Activated CD8-positive, alpha-beta T cell treated with anti-CD3 and anti-CD28 coated beads, Interleukin-2, amount 10 ng/mL, durations not matched to agents 7 days and 5 days (primary cell): ENCODE measurements at places on chromosomes 3 and 15. TPM values are rescaled to one million over a fixed set of nuclear protein-coding genes. Genes with fewer than 3 reads are reported as not detected.

- no peak for DNase-seq
- no peaks in the 10 kb centered on the region for H3K36me3 ChIP-seq
- H3K27ac ChIP-seq, result no peak overlapping the region
- H3K27me3 ChIP-seq, result peaks cover 26% of the 10 kb centered on the region
These were observed 286.3 kb downstream of the XXYLT1 start for GRCh38 chr3:194984622-194985021.

GRCh38 chr3:145518639-145519038, 642.3 kb downstream of the PLOD2 start:
- H3K36me3 ChIP-seq, result no peaks in the 10 kb centered on the region
- no peak for DNase-seq
- H3K4me1 ChIP-seq, result no peaks in the 10 kb centered on the region
- no peaks in the 10 kb centered on the region for H3K27me3 ChIP-seq

- no peak overlapping the region for H3K27ac ChIP-seq
- no peaks in the 10 kb centered on the region for H3K4me1 ChIP-seq
- no peak overlapping the region for H3K4me3 ChIP-seq
- H3K36me3 ChIP-seq, result no peaks in the 10 kb centered on the region
- DNase-seq, result no peak
These were observed 75.3 kb downstream of the SYNPR start for GRCh38 chr3:63353383-63353782.

DNA sequence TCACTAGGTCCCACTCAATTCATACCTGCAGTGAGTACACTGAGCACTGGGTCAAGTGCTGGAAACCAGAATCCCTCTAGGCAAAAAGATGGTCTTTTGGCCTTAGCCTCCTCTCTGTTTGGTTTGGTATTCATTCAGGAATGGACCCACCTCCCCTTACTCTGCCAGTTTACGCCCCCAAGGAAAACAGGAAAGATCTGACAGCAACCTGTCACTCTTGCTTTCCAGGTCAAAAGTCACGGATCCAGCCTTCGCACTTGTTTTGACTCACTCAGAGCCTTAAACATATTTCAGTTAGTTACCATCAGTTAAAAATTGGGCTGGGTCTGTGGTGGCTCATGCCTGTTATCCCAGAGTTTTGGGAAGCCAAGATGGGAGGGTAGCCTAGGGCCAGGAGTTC, 68.1 kb downstream of the SYNM start:
- no peak overlapping the region for H3K4me3 ChIP-seq
- H3K36me3 ChIP-seq, result no peaks in the 10 kb centered on the region
- no peak for DNase-seq
- H3K27me3 ChIP-seq, result no peaks in the 10 kb centered on the region

Gene SAMD7
- total RNA-seq, result not detected

Gene NPAP1
- not detected for total RNA-seq

Gene NTRK3
- total RNA-seq, result not detected

- peaks cover 18% of the 10 kb centered on the region for H3K27me3 ChIP-seq
These were observed 448 bp downstream of the PLXNB1 start for GRCh38 chr3:48429317-48429959.

- H3K4me1 ChIP-seq, result no peaks in the 10 kb centered on the region
- no peaks in the 10 kb centered on the region for H3K36me3 ChIP-seq
These were observed 460.4 kb upstream of the NAALADL2 start for GRCh38 chr3:174398761-174399160.

GRCh38 chr15:73264881-73265280, 103.9 kb downstream of the HCN4 start:
- H3K4me3 ChIP-seq, result no peak overlapping the region
- H3K27ac ChIP-seq, result no peak overlapping the region
- H3K4me1 ChIP-seq, result no peaks in the 10 kb centered on the region
- DNase-seq, result no peak
- no peaks in the 10 kb centered on the region for H3K27me3 ChIP-seq

DNA sequence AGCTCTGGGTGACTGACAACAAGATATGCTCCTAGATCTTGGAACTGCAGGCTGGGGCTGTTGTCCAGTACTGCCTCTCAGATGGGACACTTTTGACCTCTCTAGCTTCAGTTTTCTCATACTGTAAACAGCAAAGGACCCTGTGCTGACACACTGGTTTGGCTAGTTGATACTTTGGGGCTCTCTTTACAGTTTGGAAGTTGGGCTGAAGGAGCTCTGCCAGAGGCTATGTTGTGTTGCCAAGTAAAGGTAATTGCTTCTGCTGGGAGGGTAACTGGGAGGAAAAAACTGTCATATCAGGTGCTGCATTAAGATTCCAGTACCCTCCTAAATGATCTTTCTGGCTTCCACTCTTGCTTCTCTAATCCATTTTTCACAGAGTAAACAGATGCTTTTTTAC, 54.0 kb downstream of the ISL2 start:
- H3K27ac ChIP-seq, result no peak overlapping the region
- H3K27me3 ChIP-seq, result no peaks in the 10 kb centered on the region

DNA sequence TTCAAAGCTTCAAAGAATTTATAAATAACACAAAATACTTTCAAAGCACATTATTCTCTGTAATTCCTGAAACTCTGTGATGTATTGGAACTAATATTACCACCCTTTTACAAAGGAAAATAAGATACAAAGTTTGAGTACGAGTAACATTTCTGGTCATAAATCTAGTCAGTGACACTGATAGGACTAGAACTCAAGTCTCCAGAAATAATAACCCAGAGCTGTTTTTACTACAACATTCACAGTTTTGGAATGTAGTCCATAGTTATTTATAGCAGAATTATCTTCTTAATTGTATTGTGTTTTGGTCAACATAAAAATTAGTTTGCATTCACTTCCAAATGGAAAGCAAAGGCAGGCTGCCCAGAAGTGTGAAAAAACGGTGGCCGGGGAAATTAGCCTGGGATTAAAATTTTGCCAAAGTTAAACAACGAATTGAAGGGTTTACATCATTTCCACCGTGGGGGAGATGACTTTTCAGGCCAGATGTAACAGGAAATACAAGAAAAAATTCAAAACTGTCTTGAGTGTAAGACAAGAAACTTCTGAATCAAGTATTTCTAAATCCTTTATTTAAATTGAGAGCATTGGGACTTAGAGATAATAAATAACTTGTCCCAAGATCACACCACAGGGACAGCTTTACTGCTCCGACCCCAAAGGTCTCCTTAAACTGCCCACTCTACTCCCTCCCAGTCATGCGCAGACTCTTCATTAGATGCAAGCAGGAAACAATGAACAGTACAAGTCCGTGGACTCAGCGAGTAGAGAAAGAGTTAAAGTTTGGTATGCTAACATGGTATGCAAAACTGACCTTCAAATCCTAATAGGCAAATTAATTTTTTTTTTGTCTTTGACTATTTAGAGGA, 74.3 kb upstream of the VGLL4 start:
- H3K27me3 ChIP-seq, result peaks cover 25% of the 10 kb centered on the region
- no peaks in the 10 kb centered on the region for H3K36me3 ChIP-seq
- peak overlapping the region; percentile 80 for H3K4me3 ChIP-seq
- no peak for DNase-seq

- no peak overlapping the region for H3K27ac ChIP-seq
- no peaks in the 10 kb centered on the region for H3K36me3 ChIP-seq
- no peaks in the 10 kb centered on the region for H3K27me3 ChIP-seq
- no peak overlapping the region for H3K4me3 ChIP-seq
- no peaks in the 10 kb centered on the region for H3K4me1 ChIP-seq
These were observed 150.7 kb downstream of the LRTM1 start for GRCh38 chr3:54777141-54777540.

Gene GAP43
- not detected for total RNA-seq

- no peak for DNase-seq
- H3K4me1 ChIP-seq, result peaks cover 25% of the 10 kb centered on the region
- no peaks in the 10 kb centered on the region for H3K27me3 ChIP-seq
- peak overlapping the region; percentile 92 for H3K4me3 ChIP-seq
These were observed 622 bp upstream of the ZNF589 start for GRCh38 chr3:48240000-48240963.

DNA sequence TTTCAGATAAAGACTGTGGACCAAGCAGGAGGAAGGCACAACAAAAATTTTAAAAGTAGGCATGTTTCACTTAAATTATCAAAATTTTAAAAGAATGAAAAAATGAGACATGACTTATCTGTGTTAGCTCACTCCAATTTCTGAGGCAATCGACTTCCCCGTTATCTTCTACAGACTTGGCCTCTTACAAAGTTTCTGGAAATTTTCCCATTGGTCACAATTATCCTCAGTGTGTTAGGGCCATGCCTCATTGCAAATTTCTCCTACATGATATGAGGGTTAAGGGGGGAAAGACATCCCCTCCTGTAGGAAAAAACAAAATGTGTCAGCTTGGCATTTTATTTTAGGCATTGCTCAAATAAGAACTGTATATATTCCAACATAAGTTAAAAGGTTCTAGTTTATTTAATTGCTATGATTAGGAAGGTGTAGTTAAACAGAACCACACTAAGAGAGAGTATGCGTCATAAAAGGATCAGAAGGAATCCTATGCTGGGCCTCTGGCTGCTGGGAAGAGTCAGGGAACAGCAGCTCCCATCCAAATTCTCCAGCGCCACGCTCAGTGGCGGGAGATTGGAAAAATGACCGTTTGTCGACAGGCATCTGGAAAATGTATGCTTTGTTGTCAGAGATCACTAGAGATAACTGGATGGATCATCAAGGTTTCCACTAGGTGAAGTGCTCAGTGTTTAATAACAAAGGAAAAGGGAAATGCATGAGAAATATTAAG, 463.6 kb upstream of the NR2F2 start:
- DNase-seq, result no peak
- H3K27ac ChIP-seq, result no peak overlapping the region
- peaks cover 55% of the 10 kb centered on the region for H3K4me1 ChIP-seq
- H3K27me3 ChIP-seq, result peaks cover 17% of the 10 kb centered on the region

DNA sequence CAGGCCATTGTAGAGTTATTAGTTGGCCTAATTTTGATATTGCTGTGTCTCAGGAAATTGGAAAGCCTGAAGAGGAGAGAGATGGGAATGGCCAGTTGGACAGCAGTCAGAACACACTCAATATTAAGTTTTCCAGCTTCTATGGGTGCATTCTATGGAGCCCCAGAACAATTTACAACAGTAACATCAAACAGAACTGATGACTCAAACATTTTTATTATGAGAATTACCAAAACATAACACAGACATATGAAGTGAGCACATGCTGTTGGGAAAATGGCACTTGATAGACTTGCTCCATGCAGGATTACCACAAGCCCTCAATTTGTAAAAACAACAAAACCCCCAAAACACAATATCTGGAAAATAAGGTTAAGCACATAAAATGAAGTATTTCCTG, 104.3 kb downstream of the GADL1 start:
- H3K4me3 ChIP-seq, result no peak overlapping the region
- H3K4me1 ChIP-seq, result no peaks in the 10 kb centered on the region
- DNase-seq, result no peak
- H3K36me3 ChIP-seq, result no peaks in the 10 kb centered on the region
- H3K27ac ChIP-seq, result no peak overlapping the region

Gene SPTSSB
- not detected for total RNA-seq

- H3K27me3 ChIP-seq, result no peaks in the 10 kb centered on the region
- peak; percentile 45 for DNase-seq
- H3K4me3 ChIP-seq, result no peak overlapping the region
- no peak overlapping the region for H3K27ac ChIP-seq
- H3K36me3 ChIP-seq, result no peaks in the 10 kb centered on the region
These were observed 103.6 kb downstream of the APBA2 start for GRCh38 chr15:28989239-28989830.

Gene DCBLD2
- total RNA-seq, result 1.2 TPM

Gene CCNL1
- 257 TPM for total RNA-seq

Gene GOLGA8H
- 0.24 TPM for total RNA-seq

Gene THRB
- not detected for total RNA-seq

DNA sequence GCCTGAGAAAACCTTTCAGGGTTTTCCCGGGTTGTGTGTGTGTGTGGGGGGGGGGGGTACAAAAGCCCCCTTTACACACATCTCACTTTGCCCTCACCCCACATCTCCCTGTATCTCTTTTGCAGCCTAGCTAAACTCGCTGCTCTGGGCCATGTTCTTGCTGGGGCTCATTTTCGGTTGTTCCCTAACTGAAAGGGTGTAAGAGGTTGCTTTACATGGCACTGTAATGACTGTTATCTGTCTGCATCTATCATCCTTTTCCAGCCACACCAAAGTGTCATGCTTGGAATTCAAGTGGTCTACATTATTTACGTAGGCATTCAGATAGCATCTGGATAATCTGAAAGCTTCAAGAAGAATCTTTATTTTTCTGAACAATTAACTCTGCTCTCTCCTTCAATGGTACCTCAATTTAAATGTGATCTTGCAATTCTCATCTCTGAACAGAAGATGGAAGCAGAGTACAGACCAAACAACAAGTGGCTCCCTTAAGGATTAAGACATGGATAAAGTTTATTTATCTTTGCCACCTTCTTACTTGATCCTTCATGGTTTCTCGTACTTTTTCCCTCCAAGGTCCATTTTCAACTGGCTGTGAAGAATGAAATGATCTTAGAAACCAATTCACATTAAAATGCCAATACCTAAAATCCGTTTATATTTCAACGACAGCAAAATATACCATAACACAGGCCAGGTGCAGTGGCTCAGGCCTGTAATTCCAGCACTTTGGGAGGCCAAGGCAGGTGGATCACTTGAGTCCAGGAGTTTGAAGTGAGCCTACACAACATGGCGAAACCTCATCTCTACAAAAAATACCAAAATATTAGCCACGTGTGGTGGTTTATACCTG, 34.9 kb downstream of the DCLK3 start:
- H3K27ac ChIP-seq, result no peak overlapping the region
- DNase-seq, result no peak
- peaks cover 18% of the 10 kb centered on the region for H3K27me3 ChIP-seq
- no peaks in the 10 kb centered on the region for H3K36me3 ChIP-seq
- H3K4me3 ChIP-seq, result no peak overlapping the region

Gene SCN5A
- total RNA-seq, result 0.37 TPM

DNA sequence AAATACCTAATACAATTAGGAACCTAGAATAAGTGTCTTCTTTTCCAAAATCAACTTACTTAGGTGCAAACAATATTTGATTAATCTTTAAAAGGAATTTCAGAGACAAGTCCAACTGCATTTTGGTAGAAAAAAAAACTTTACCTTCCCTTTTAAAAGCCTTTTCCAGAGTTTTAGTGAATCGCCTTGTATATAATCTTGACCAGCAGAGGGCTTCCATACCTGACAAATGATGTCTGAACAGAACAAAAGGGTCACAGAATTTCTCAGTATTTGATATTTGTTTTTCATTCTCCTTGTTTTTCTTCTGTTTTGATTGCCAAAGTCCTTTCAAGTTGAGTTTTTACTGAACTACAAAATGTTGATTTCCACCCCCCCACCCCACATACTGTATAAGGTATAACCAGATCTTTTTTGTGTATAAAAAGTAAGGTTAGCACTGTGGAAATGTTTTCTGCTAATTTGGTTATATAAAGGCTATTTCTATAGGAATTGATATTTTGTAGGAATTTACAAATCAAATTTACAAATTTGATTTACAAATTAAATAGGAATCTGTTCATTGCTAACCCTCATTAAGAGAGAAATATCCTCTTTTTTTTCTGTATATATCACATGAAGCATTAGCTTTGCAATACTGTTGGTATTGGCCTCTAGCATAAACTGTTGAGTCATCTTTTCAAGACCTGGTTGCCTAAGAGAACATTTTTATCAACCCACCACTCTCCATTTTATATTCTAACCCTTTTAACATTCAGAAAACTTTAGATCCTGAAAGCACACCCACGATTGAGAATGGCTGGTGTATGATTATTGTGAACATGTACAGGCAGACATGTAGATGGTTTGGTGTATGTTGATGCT, 464.1 kb upstream of the RARB start:
- no peaks in the 10 kb centered on the region for H3K36me3 ChIP-seq
- DNase-seq, result no peak
- no peak overlapping the region for H3K4me3 ChIP-seq
- H3K27me3 ChIP-seq, result no peaks in the 10 kb centered on the region
- no peak overlapping the region for H3K27ac ChIP-seq

- DNase-seq, result no peak
- H3K27me3 ChIP-seq, result peaks cover 7% of the 10 kb centered on the region
- H3K4me3 ChIP-seq, result no peak overlapping the region
These were observed 6.0 kb downstream of the CCDC80 start for GRCh38 chr3:112634786-112635541.
